ENCODE measurements at places on chromosomes 7 and 10.

DNA sequence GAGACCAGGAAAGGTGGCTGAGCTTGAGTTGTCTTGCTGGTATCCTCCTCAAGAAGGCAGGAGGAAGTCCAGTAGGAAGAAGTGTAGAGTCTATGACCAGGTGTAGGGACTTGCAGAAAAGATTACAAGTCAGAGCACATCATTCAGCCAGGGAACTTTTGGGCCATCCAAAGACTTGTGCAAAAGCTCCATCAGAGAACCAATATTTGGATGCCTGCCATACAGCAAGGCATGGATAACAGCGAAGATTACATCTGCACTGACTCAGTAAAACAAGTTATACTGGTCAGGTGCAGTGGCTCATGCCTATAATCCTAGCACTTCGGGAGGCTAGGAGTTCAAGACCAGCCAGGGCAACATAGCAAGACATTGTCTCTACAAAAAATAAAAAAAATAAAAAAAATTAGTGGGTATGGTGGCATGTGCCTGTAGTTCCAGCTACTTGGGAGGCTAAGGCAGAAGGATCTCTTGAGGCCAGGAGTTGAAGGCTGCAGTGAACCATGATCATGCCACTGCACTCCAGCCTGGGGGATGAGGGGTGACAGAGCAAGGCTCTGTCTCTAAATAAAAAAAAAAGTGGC, 13.2 kb upstream of the NMT2 start:
- no peak for DNase-seq

GRCh38 chr10:35412003-35412723, 75.9 kb downstream of the CCNY start:
- no peak for DNase-seq

DNA sequence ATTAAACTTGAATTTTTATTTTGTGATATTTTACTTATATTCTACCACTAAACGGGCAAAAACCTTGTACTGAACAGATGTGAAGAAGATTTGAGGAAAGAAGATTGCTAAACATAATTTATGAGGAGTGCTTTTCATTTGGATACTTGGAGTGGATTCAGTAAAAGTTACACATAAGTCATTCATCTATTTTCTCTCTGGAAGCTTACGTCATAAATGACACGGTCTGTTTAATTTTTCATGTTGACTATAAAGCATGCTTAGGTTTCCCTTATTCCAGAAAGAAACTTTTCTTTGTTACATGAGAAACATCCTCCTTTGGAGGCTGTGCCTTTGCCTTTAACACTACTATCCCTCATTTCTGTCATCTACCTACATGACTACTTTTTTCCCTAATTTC, 53.9 kb downstream of the TFEC start:
- DNase-seq: no peak

GRCh38 chr10:97032624-97033023, 153.1 kb downstream of the SLIT1 start:
- no peak for DNase-seq

DNA sequence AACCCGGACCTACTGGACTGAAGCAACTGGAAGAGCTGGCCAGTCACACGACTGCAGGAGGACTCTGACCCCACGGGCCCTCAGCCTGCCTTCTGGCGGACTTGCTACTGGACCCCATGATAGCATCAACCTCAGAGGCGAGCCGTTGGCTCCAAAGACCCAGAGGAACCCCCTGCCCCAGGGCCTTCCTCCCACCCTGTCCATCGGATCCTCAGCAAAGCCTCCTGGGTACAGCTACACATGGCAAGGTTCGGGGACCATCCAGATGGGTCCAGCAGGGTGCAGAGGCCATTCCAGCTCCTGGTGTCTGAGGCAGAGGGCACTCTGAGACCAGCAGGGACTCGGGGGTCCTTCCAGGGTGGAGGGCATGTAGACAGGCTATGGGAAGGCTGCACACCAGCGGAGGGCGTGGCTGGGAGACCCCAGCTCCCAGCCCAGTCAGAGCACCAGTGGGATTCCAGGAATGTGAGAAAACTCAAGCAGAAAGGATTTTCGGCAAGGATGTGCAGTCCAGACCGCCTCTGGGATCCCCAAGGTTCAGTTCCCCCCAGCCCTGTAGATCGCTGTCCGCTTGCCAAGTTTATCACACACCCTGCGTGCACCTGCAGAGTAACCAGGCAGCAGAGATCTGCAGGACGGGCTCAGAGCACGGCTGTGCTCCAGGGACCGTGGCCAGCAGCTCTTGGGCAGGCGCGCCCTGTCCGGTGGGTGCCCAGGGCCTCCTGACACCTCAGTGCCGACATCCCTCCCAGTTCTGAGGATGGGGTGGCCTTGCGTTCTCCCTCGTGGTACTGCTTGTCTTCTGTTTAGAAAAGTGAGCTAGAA, 89.8 kb upstream of the PPP2R2D start:
- DNase-seq: no peak

- DNase-seq: no peak
Measured at GRCh38 chr7:95725205-95725604, 47.1 kb upstream of the DYNC1I1 start.

DNA sequence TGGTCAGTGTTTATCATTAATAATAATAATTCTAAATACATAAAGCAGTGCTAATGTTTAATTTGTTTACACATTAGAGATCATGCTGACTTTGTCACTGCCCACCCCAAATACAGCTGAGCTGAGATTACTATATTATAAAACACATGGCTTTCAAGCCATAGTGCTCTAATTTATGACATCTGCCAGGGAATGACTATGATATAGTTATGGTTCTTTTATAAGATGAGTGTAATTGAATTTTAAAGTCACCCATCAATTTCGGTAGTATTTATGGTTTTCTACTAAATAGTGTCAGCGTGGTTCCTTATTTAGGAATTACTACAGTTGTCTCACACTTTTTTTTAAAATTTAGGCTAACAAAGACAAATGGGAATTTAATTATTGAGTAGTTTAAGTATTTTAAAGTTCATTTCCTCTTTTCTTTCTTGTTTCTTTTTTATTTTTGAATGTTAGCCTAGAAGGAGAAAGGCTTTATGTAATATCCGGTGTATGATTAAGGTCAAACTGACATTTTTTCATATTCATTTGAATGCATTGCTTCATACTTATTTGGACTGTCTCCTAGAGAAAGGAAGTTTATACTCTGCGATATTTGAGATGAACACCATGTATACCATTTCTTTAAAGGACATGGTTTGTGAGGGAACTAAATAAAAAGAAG, 3.9 kb downstream of the CDK14 start:
- no peak for DNase-seq

- DNase-seq: no peak
Measured at GRCh38 chr7:148303295-148304082, 287.1 kb upstream of the C7orf33 start.

GRCh38 chr10:33381451-33382215, 47.2 kb upstream of the NRP1 start:
- no peak for DNase-seq

DNA sequence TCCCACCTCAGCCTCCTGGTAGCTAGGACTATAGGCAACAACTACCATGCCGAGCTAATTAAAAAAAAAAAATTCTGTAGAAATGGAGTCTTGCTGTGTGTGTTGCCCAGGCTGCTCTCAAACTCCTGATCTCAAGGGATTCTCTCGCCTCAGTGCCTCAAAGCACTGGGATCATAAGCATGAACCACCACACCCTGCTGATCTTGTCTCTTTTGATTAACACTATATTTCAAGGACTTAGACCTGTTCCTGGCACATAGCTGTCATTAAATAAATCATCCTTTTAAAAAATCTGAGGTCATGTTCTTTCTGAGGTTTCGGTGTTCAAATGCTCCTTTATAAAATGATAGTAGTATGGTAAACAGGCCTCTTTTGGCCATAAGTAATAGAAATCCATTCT, 4.8 kb downstream of the PALS2 start:
- DNase-seq: no peak

- no peak for DNase-seq
Measured at GRCh38 chr10:13930120-13930519, 343.4 kb downstream of the PRPF18 start.
